Ascending aorta (tissue), 2 donors: ENCODE measurements at places on chromosomes 3 and 15.
A peak's percentile ranks its signal among the peaks of the same experiment; 100 is the strongest.

DNA sequence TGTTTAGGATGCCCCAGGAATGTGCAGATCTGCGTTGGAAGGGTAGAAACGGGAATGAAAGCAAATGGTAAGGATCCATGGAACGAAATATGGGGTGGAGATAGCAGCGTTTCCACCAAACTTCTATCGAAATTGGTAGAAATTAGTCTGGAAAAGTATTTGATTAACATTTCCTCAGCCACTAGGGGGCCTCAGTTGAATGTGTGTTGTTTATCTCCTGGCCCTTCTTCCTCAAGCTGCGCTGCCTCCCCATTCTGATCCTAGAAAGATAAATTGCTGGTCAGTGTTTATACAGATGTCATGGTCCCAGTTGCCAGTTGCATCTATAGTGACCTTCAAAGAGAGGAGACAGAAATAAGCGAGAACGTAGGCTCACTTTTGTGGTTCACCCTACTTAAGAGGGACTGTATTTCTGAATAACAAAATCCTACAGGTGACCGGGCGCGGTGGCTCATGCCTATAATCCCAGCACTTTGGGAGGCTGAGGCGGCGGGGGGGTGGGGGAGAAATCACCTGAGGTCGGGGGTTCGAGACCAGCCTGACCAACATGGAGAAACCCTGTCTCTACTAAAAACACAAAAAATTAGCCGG lies 457.1 kb downstream of the SQOR start:
- H3K36me3 ChIP-seq = no peaks in the 10 kb centered on the region
- no peak overlapping the region for H3K27ac ChIP-seq
- DNase-seq = no peak
- H3K4me3 ChIP-seq = no peak overlapping the region

GRCh38 chr3:176987901-176988650 lies 209.2 kb downstream of the TBL1XR1 start:
- no peak overlapping the region for H3K4me3 ChIP-seq
- no peak for DNase-seq
- H3K27ac ChIP-seq = no peak overlapping the region
- H3K4me1 ChIP-seq = no peaks in the 10 kb centered on the region
- H3K27me3 ChIP-seq = no peaks in the 10 kb centered on the region
- H3K36me3 ChIP-seq = no peaks in the 10 kb centered on the region

DNA sequence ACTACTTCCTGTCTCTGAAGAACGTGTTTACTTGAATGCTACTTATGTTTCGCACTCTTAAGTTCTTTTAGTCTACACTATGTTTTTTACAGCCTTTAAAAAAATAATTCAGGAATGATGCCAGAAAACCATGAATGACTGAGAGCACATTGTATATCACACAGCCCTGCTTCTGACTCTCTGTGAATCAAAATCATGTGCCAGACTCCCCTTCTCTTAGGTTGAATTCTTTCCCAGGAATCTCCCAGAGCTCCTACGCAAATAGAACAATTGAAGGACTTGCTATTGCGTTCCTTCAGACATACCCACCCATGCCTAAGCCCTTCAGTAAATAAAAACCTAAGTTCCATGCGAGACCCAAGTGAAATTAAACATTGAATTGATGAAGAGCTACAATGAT lies 782.0 kb upstream of the ALCAM start:
- no peaks in the 10 kb centered on the region for H3K4me1 ChIP-seq
- H3K27me3 ChIP-seq = no peaks in the 10 kb centered on the region
- no peak overlapping the region for H3K4me3 ChIP-seq
- no peak for DNase-seq
- H3K27ac ChIP-seq = no peak overlapping the region

- no peaks in the 10 kb centered on the region for H3K4me1 ChIP-seq
- no peak for DNase-seq
- no peak overlapping the region for H3K4me3 ChIP-seq
- H3K27ac ChIP-seq = no peak overlapping the region
- H3K27me3 ChIP-seq = no peaks in the 10 kb centered on the region
Measured at GRCh38 chr3:59246719-59247401, 197.0 kb upstream of the CFAP20DC start.

- H3K27me3 ChIP-seq = no peaks in the 10 kb centered on the region
- peaks cover 6% of the 10 kb centered on the region for H3K4me1 ChIP-seq
- H3K4me3 ChIP-seq = peak overlapping the region; percentile 92
- H3K36me3 ChIP-seq = no peaks in the 10 kb centered on the region
Measured at GRCh38 chr15:74432271-74432967, 1.3 kb downstream of the SEMA7A start.

DNA sequence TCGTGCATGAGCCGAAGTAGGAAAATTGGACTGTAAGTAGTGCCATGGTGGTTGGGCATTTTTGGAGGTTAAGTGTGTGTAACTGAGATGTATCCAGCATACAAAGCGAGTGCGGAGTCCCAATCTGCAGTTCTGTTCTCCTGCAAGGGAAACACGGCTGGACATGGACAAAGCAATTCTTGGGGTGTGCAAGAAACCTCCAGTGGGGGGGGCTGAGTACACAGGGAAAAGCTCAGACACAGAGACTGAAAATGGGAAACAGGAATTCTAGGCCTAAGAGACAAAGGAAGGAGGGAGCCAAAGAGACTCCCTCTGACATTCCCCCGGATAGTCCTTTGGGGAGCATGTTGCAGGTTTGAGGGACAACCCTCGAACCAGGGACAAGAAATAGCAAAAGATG lies 83.2 kb upstream of the PLSCR4 start:
- H3K27me3 ChIP-seq = no peaks in the 10 kb centered on the region
- no peak for DNase-seq
- H3K27ac ChIP-seq = no peak overlapping the region
- no peak overlapping the region for H3K4me3 ChIP-seq
- no peaks in the 10 kb centered on the region for H3K4me1 ChIP-seq

- no peak overlapping the region for H3K4me3 ChIP-seq
- H3K4me1 ChIP-seq = no peaks in the 10 kb centered on the region
- no peak overlapping the region for H3K27ac ChIP-seq
- H3K36me3 ChIP-seq = no peaks in the 10 kb centered on the region
- no peaks in the 10 kb centered on the region for H3K27me3 ChIP-seq
- peak; percentile 43 for DNase-seq
Measured at GRCh38 chr3:127439621-127440020, 150.9 kb downstream of the TPRA1 start.

DNA sequence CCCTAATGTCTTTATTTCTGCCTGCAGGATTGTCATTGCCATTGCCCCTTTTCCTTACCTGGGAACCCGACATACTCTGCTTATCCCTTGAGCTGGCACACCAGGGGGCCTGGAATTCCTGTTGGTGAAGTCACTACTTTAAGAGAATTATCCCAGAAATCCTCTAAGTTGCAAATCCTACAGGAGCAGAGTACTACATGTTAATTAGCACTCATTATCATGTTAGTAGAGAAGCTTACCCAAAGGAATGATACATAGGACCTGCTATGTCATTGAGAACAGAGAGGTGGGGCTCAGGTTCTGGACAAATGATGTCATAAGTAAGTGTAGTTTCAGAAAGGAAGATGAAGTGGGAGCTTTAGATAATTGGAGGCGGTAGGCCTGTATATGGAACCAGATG lies 27.4 kb downstream of the SCG5 start:
- no peaks in the 10 kb centered on the region for H3K4me1 ChIP-seq
- no peak for DNase-seq
- no peaks in the 10 kb centered on the region for H3K27me3 ChIP-seq
- H3K27ac ChIP-seq = no peak overlapping the region
- no peaks in the 10 kb centered on the region for H3K36me3 ChIP-seq

GRCh38 chr3:158771982-158772381 lies 29.9 kb upstream of the MFSD1 start:
- no peak overlapping the region for H3K4me3 ChIP-seq
- no peaks in the 10 kb centered on the region for H3K27me3 ChIP-seq
- no peaks in the 10 kb centered on the region for H3K4me1 ChIP-seq
- DNase-seq = no peak

GRCh38 chr15:96916750-96917149 lies 586.2 kb downstream of the NR2F2 start:
- H3K36me3 ChIP-seq = no peaks in the 10 kb centered on the region
- no peak overlapping the region for H3K27ac ChIP-seq
- H3K4me1 ChIP-seq = no peaks in the 10 kb centered on the region
- DNase-seq = no peak

DNA sequence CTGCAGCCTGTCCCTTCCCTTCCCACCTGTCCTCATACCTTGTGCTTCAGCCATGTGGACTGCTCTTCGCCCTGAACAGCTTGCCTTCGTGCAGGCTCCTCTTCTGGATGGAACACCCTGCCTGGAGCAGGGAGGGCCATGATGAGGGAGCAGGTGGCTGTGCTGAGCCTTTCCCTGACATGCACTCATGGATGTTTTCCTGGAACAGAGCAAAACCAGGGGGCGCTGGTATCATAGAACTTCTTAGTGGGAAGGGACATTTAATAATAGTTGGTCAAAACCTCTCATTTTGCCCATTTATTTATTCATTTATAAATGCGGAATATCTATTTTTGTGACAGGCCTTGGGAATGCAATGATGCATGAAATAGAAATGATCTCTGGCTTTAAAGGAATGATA lies 149.3 kb downstream of the CACNA1D start:
- no peaks in the 10 kb centered on the region for H3K4me1 ChIP-seq
- H3K36me3 ChIP-seq = no peaks in the 10 kb centered on the region
- H3K4me3 ChIP-seq = no peak overlapping the region
- no peak overlapping the region for H3K27ac ChIP-seq

GRCh38 chr15:74442604-74443003 lies 8.8 kb upstream of the SEMA7A start:
- H3K36me3 ChIP-seq = peaks cover 20% of the 10 kb centered on the region
- no peaks in the 10 kb centered on the region for H3K4me1 ChIP-seq
- no peak overlapping the region for H3K4me3 ChIP-seq
- no peak for DNase-seq
- no peaks in the 10 kb centered on the region for H3K27me3 ChIP-seq

DNA sequence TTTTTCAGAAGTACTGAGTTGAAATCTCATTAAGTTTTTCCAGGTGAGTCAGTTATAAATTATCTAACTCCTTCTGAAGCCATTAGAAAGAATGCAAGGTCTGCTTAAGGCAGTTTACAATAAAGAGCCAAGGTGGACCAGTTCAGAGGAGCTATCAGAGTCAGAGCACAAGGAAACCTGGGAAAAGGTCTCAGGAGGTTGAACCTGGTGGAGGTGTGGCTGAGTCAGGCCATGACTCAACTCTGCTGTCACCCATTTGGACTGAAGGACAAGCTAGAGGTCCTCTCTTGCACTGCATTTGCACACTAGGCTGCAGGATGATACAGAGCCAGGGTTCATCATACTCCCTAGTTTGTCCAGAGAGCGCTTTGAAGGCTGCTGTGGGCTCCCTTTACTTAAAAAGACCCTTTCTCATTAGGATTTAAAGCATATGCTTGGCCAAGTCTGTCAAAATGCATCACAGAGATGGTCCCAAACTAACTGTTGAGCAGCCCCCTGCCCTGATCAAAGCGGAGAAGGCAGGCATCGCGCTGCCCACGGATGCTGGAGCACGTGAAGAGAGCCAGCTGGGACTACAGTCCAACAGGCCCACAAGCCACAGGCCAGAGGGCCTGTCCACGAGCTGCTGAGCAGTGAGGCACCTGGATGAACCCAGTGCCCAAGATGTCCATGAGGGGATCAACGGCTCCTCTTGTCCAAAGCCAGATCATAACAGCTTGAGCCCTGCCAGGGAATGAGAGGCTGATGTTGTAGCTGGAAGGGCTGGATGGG lies 26.0 kb upstream of the MRPS22 start:
- no peak overlapping the region for H3K27ac ChIP-seq
- H3K4me1 ChIP-seq = no peaks in the 10 kb centered on the region
- no peak for DNase-seq
- no peaks in the 10 kb centered on the region for H3K27me3 ChIP-seq

DNA sequence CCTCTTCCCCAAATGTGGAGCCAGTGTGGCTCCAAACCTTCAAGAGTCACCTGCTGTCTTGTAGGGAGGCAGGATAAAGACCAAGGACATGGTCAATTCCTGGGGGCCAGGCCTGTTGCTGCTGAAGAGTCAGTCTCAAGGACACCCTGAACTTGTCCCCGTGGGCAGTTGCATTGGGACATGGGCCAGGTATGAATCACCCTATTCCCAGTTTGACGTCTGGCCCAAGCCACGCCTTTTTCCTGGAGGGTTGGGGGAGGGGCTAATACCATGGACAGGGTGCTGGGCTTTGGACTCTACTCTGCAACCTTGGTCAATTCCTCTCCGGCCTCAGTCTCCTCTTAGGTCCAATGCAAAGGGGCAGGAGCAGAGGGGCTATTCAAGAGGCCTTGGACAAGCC lies 10.4 kb downstream of the ATP2B2 start:
- no peak overlapping the region for H3K27ac ChIP-seq
- H3K4me1 ChIP-seq = no peaks in the 10 kb centered on the region
- no peak overlapping the region for H3K4me3 ChIP-seq
- no peak for DNase-seq

- H3K36me3 ChIP-seq = no peaks in the 10 kb centered on the region
- no peak overlapping the region for H3K27ac ChIP-seq
- no peaks in the 10 kb centered on the region for H3K4me1 ChIP-seq
- no peaks in the 10 kb centered on the region for H3K27me3 ChIP-seq
- no peak overlapping the region for H3K4me3 ChIP-seq
Measured at GRCh38 chr3:169939320-169939719, 27.3 kb upstream of the SEC62 start.

- H3K36me3 ChIP-seq = no peaks in the 10 kb centered on the region
- DNase-seq = no peak
Measured at GRCh38 chr15:91142106-91142744, 42.2 kb downstream of the SV2B start.
